ENCODE measurements at places on chromosomes 3 and 15. TPM values are rescaled to one million over a fixed set of nuclear protein-coding genes. Genes with fewer than 3 reads are reported as not detected.

- no peak for DNase-seq
- no peaks in the 10 kb centered on the region for H3K36me3 ChIP-seq
- no peaks in the 10 kb centered on the region for H3K27me3 ChIP-seq
- no peak overlapping the region for H3K4me3 ChIP-seq
- no peak overlapping the region for H3K27ac ChIP-seq
These were observed 388.3 kb downstream of the MFSD1 start for GRCh38 chr3:159189994-159190669.

DNA sequence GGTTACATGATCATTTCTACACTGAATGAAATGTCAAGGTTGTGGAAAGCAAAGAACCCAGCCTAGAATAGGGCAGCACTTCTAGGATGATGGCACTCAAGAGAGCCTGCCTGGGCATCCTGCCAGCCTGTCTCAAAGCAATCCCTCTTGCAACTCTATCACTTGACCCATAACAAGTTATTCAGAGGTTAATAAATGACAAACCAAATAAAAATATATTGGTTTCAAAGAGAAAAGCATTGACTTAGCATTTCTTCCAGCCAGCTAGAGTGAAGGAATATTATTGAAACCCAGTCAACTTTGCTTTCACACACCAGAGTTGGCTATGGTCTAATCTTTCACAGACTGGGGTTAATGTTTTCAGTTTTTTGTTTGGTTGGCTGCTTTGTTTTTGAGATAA lies 214.6 kb upstream of the UBE2E2 start:
- H3K36me3 ChIP-seq = no peaks in the 10 kb centered on the region
- no peaks in the 10 kb centered on the region for H3K4me1 ChIP-seq
- H3K27me3 ChIP-seq = no peaks in the 10 kb centered on the region
- no peak overlapping the region for H3K27ac ChIP-seq
- DNase-seq = no peak

DNA sequence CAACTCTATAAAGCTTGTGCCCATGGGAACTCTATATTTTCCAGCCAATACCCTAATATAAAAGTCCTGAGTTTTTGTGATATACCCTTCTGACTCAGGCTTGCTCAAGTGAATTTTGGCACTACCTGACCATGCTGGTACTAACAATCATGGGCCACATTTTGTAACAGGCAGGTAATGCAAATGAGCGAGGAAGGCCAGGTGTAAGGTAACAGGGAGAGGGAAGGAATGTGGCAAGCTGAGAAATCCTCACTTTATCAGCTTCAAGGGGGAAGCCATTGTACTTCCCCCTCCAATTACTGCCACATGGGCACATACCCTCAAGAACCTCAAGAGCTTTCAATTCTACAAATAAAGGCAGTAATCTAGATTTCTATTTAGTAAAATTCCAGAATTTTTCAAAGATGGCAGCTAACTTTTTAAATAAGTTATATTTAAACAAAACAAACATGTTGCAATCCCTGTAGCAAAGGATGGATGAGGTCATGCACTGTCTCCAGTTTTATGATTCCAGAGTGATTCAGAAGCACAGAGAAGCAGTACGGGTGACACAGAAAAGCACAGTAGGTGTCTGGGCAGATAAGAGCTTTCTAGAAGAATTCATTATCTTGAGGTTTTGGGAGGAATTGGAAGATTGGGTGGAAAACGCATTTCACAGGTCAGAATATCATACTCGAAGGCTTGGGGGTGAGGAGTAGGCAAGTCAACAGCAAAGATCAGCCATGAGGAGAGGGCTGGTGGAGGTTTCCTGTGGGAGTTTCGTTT lies 87.6 kb downstream of the FOXP1 start:
- no peaks in the 10 kb centered on the region for H3K36me3 ChIP-seq
- no peaks in the 10 kb centered on the region for H3K27me3 ChIP-seq
- H3K4me3 ChIP-seq = no peak overlapping the region
- no peaks in the 10 kb centered on the region for H3K4me1 ChIP-seq

GRCh38 chr3:151460774-151461450 lies at the start of gene IGSF10:
Gene IGSF10, minus strand, starts transcription at chr3:151461061. Its CDS starts 2,352 bp downstream, at chr3:151458709.
- no peak within 1 kb of the TSS for H3K27ac ChIP-seq
- H3K4me3 ChIP-seq = no peak within 1 kb of the TSS
- DNase-seq = no peak
- no peaks in the 10 kb centered on the region for H3K4me1 ChIP-seq
- H3K27me3 ChIP-seq = peaks cover 3% of the 10 kb centered on the region

DNA sequence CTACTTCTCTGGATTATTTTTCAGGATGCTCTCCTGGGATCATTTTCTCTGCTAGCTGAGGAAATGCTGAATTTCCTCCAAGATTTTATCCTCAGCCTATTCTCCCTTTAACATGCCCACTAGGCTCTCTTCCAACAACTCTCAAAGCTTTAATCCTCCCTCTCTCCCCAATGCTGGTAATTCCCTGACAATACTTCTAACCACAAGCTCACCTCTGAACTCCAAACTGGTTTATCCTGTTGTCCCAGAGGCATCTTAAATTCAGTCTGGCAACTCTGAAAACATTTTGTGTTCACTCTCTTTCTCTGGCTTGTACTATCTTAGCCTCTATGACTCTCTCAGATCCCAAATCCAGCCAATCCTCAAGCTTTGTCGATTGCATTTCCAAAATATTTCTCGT lies 490.3 kb downstream of the MECOM start:
- no peaks in the 10 kb centered on the region for H3K36me3 ChIP-seq
- DNase-seq = no peak
- H3K4me3 ChIP-seq = no peak overlapping the region
- H3K27ac ChIP-seq = no peak overlapping the region
- no peaks in the 10 kb centered on the region for H3K4me1 ChIP-seq
- H3K27me3 ChIP-seq = no peaks in the 10 kb centered on the region

DNA sequence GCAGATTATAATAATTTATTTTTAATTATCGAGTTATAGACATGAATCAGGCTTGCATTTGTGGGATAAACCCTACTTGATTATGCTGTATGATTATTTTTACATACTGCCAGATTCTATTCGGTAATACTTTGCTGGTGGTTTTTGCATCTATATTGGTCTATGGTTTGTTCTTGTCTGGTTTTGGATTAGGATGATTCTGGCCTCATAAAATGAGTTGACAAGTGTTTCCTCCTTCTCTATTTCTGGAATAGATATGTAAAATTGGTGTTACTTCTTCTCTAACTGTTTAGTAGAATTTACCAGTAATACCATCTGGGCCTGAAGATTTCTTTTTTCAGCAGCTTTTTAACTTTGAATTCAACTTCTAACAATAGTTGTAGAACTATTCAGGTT lies 33.0 kb upstream of the ACKR4 start:
- no peak overlapping the region for H3K27ac ChIP-seq
- no peak overlapping the region for H3K4me3 ChIP-seq
- H3K4me1 ChIP-seq = no peaks in the 10 kb centered on the region
- no peak for DNase-seq

GRCh38 chr15:97576929-97577645 lies 383.4 kb upstream of the ARRDC4 start:
- no peak overlapping the region for H3K27ac ChIP-seq
- H3K4me3 ChIP-seq = no peak overlapping the region
- no peaks in the 10 kb centered on the region for H3K27me3 ChIP-seq
- H3K36me3 ChIP-seq = no peaks in the 10 kb centered on the region

DNA sequence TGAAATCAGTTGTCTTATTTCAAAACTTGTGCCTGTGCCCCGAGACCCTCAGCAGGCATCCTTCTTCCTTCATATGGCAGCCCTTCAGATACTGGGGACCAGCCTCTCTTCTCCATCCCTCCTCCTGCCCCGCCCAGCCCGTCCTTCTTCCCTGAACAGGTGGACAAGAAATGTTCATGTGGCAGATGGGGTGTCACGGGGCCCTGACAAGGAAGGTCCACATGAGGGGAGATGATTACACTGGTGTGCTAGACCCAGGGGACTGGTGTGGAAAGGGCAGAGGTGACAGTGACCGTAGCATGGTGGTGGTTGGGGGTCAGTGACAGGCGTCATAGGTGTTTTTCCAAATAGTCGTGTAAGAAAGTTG lies 150.9 kb downstream of the CHDH start:
- no peaks in the 10 kb centered on the region for H3K4me1 ChIP-seq
- H3K27me3 ChIP-seq = no peaks in the 10 kb centered on the region
- H3K4me3 ChIP-seq = no peak overlapping the region
- H3K36me3 ChIP-seq = no peaks in the 10 kb centered on the region
- H3K27ac ChIP-seq = no peak overlapping the region

- no peak overlapping the region for H3K4me3 ChIP-seq
- H3K27ac ChIP-seq = no peak overlapping the region
- H3K36me3 ChIP-seq = no peaks in the 10 kb centered on the region
- H3K4me1 ChIP-seq = no peaks in the 10 kb centered on the region
- DNase-seq = no peak
These were observed 32.3 kb upstream of the BNIP2 start for GRCh38 chr15:59721411-59721810.

- no peaks in the 10 kb centered on the region for H3K27me3 ChIP-seq
- H3K36me3 ChIP-seq = no peaks in the 10 kb centered on the region
- no peaks in the 10 kb centered on the region for H3K4me1 ChIP-seq
- DNase-seq = no peak
- H3K4me3 ChIP-seq = no peak overlapping the region
These were observed 100.7 kb downstream of the MEX3B start for GRCh38 chr15:81945014-81945615.

DNA sequence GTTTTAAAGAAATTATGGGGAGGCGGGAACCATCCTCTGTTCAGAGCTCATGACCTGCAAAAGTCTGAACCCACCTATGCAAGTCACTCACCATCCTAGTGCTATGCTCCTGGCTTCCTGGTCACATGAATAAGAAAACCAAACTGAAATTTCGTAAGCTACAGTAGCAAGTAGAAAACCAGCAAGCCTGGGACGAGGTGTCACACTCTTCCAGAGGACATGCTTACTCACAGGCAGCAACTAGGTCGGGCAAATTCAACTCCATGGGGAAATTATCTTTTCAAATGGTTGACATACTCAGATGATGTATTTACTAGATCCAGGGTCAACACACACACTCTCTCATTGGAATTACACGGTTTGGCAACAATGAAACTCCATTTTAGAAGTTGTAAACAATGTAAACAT lies 31.3 kb downstream of the LDHAL6B start:
- no peaks in the 10 kb centered on the region for H3K27me3 ChIP-seq
- H3K27ac ChIP-seq = peak overlapping the region; percentile 78
- H3K4me1 ChIP-seq = peaks cover 11% of the 10 kb centered on the region
- H3K36me3 ChIP-seq = peaks cover 3% of the 10 kb centered on the region

STRIT1 gene
- total RNA-seq = not detected

PDCD10 gene
- total RNA-seq = 64.1 TPM

P2RY12 gene
- 0.38 TPM for total RNA-seq

MYLK gene
- total RNA-seq = 1.6 TPM

RGMA gene
- total RNA-seq = 0.13 TPM

ARNT2 gene
- total RNA-seq = not detected

IMPG2 gene
- total RNA-seq = 0.11 TPM

Data from GM12878 (cell line).